ENCODE measurements at places on chromosomes 1 and 21.

DNA sequence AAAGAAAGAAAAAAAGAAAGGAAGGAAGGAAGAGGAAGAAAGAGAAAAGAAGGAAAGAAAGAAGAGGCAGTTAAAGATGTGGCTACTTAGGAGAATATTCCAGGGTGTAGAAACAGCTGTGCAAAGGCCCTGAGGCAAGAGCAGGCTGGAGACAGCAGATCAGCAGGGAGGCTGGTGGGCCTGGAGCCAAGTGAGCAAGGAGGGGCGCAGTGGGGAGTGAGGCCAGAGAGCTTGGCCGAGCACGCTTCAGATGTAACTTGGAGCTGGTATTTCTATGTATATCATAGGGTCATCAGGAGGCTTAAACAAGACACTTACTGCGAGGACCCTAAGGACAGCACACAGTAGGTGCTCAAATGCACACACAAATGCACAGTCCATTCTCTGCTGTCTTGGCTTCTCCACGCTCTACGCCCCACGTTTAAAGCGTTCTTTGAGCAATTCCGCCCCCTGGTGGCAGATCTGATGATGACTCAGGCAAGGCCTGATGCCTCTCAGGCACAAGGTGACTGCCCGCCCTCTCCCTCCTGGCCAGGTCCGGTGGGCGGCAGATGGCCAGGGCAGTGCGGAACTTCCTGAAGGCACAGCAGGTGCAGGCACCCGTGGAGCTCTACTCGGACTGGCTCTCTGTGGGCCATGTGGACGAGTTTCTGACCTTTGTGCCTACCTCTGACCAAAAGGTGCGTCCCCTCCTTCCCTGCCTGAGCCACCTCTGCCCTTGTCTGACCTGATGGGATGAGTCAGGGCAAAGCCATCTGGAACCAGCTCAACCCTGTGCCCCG is 11.9 kb upstream of the PADI3 start:
- DNase-seq: peak; percentile 93

- no peak for DNase-seq
Observed at GRCh38 chr1:11661103-11661502, 2.9 kb upstream of the FBXO6 start.

- DNase-seq: no peak
Observed at GRCh38 chr1:81406292-81406999, 394.3 kb upstream of the ADGRL2 start.

DNA sequence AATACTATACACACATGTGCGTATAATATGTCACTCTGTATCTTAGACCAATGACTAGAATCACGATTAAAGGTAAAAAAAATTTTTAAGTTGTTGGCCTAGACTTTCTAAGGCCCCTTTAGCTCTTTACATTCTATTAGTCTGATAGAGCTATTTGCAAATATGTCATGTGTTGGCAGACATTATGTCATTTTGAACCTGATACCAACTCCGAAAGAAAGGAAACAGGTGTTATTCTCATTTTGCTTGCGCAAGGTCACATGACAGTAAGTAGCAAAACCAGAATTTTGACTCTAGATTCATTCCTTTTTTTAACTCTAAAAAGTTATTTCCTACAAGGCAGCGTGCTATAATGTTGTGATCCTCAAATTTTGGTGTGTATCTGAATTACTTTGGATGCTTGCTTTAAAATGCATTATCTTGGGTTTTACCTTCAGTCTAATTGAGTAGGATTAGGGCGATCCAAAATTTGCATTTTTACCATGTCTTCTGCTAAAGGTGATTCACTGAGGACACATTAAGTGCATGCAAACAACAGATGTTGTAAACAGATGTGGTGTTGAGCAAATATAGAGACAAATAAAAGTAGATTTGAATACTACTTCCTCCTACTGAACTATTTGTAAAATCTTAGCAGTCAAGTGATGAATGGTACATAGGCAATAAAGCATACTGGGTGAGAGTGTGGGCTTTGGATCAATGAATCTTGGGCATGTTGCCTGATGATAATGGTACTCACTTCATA is 63.5 kb upstream of the KIAA1614 start:
- no peak for DNase-seq

DNA sequence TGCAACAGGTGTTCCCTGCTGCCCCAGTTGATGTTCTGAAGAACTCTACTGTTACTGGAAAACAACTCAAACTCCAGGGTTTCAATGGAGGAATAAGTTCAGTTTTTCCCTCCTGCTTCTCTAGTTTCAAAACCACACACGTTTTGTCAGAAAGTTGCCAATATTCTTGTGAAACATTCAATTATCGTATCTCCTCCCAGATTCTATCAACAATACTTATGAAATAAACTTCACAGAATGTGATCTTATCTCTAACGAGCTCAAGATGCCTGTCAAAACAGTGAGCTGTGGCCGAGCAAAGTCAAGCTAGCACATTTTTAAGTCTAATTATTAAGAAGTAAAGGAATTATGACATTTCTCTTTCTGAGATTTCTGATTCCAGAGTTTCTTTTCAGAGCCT is 4.7 kb downstream of the OR2B11 start:
- no peak for DNase-seq

- no peak for DNase-seq
Observed at GRCh38 chr1:57162607-57163261, 196.9 kb upstream of the C8B start.

GRCh38 chr1:31579374-31579773 is 3.1 kb downstream of the TINAGL1 start:
- DNase-seq: no peak

DNA sequence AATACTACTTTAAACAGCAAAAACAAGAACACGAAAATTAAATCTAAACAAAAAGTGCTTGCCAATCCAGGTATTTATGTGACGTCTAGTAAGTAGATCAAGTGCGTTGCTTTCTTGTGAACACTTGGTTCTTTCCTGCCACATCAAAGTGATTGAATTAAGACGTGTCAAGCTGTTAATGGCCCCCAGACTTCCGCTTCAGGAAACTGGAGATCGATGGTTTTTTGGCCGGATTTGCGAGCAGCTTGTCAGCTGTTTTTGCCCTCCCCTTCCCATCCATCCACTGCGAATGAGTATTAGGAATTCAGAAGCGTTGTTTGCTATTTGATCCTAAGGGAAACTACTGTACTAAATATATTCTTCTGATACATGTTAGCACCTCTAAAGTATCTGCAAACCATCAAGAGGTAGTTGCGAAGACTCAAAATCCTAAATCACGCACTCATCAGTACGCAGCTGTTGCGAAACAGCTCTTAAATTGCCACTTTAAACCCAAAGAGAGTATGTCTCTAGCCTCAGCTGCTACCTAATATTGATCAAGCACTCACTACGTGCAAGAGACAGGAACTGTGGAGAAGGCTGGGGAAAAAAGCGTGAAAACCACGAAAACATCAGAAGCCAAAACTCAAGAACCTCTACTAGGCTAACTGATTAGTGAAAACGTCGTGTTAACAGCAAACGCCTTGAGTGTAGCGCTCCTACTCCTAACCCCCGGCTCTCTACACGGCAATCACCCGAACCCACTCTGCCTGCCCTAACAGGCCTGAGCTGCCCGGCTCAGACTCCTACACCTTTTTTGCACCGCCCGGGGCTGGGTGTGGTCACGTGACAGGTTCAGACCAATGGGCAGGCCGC is 473 bp upstream of the BRDT start:
- DNase-seq: peak; percentile 25

- DNase-seq: no peak
Observed at GRCh38 chr1:156102633-156103511, 11.6 kb upstream of the LMNA start.

DNA sequence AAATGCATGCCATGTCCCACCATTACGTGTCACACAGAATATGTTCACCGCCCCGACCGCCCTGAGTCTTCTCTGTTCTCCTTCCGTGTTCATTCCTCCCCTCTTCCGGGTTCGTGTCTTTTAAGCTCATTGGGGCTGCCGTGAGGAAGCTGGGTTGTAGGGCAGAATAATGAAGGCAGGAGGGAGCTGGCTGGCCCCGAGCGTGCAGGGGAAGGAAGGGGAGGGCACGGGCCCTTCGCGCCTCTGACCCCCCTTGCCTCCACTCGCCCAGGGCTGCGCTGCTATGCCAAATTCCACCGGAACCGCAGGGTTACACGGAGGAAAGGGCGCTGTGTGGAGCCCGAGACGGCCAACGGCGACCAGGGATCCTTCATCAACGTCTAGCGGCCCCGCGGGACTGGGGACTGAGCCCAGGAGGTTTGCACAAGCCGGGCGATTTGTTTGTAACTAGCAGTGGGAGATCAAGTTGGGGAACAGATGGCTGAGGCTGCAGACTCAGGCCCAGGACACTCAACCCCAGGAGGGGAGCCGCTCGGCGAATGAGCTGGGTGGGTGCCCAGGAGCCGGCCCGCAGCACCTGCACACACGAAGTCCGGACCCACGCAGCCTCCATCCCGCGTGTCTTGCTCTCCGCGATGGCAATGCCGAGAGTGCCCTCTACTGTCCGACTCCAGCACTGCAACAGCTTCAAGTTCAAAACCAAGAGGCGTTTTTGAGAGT is 16.5 kb upstream of the AGTRAP start:
- peak; percentile 88 for DNase-seq

GRCh38 chr1:161111527-161111926 is 6.3 kb downstream of the PFDN2 start:
- DNase-seq: no peak

DNA sequence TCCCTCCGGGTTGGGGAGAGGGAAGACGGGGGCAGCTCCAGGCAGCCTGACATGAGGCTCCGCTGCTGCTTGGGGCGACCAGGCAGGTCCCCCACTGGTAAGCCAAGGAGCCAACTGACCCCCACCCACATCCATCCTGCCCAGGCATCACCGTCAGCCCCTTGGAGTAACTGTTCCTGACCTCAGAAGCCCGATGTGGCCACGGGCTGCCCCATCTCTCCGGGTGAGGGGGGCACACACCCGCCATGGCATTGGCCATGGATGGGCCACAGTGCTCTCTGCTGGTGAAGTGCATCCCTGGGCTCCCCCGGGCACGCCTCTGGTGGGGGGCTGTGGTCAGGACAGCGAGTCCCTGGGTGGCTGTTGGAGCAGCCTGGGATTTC is 100.0 kb downstream of the CRYAA start:
- DNase-seq: no peak

- DNase-seq: no peak
Observed at GRCh38 chr1:22609291-22609690, 27.1 kb upstream of the C1QA start.

DNA sequence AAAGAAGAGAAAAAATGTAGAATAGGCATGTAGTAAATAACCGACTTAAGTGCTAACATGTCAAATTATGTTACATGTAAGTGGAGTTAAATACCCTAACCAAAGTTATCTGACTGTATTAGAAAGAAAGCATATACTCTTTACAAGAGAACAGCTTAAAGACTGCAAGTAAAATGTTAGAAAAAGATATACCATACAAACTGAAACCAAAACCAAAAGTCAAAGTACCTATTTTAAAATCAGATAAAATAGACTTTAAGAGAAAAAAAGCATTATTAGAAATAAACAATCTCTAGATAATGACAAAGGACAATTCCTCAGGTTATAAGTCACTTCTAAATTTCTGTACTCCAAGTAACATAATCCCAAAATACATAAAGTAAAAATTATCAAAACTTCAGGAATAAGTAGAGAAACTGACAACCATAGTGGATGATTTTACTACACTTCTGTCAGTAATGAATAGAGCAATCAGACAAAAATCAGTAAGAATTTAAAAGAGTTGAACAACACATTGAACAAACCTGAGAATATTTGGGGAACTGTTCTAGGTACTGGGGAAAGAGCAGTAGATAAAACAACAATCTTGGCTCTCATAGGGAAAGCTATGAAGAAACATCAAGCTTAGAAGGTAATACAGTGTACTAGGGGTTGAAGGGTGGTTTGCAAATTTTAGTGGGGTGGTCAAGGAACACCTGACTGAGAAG is 127.3 kb downstream of the TBX19 start:
- no peak for DNase-seq

DNA sequence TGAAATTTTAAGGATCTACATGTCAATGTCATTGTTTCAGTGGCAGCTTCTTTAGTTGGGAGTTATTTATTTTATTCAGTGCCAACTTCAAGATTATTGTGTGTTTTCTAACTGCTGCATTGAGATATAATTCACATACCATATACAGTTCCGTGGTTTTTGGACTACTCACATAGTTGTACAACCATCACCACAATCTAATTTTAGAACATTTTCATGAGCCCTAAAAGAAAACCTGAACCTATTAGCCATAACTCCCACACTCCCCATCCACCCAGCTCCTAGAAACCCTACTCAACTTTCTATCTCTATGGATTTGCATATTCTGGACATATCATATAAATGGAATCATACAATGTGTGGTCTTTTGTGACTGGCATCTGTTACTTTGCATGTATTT is 220.0 kb downstream of the LRRC40 start:
- no peak for DNase-seq

- DNase-seq: no peak
Observed at GRCh38 chr1:97091263-97091662, 369.7 kb downstream of the PTBP2 start.

Measured in activated CD4-positive, alpha-beta T cell treated with anti-CD3 and anti-CD28 coated beads for 48 hours (primary cell).